GM23338 (cell line): ENCODE measurements at places on chromosomes 4 and X.

GRCh38 chr4:138555584-138555983, 313.4 kb upstream of the SLC7A11 start:
- peak; percentile 68 for DNase-seq

- no peak for DNase-seq
Observed at GRCh38 chr4:27000122-27000521, 139.5 kb downstream of the STIM2 start.

- peak; percentile 51 for DNase-seq
Observed at GRCh38 chrX:14598330-14598729, 69.0 kb downstream of the GLRA2 start.

- no peak for DNase-seq
Observed at GRCh38 chrX:48573690-48574269, 504 bp upstream of the RBM3 start.

DNA sequence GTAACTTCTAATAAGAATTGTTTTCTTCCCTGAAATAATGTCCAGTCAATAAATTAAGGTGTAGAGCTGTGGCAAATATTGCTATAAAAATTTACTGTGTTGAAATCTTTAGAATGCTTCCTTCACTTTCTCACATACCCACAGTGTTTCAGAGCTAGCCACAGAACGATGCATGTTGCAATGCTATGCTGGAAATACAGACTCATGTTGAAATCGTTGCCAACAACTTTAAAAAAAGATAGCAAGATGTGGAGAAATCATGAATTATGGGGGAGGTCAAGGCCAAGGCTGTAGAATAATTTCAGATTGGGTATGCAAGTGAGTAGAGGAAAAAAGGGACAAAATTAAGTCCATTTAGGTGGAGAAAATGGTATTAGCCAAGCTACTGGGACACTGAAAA, 204.8 kb downstream of the VEGFC start:
- no peak for DNase-seq

GRCh38 chrX:134780908-134781307, 122.6 kb upstream of the PLAC1 start:
- DNase-seq, result no peak

DNA sequence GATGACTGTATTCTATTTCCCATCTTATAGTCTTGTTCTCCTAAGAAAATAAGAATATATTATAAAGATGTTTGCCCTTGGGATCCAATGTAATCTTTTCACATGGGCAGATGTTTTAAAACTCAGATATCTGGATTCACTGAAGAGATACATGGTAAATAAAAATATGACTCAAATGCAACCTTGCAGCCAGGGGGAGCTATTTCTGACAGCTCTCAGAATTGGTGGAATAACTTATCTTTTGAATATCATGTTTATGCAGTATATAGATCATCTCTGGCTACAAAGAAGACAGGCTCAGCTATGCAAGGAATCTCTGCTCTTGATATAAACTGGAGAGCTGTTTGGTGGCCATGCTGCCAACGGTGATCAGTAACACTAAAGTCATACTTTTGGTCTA, 274.7 kb downstream of the GLUD2 start:
- no peak for DNase-seq

DNA sequence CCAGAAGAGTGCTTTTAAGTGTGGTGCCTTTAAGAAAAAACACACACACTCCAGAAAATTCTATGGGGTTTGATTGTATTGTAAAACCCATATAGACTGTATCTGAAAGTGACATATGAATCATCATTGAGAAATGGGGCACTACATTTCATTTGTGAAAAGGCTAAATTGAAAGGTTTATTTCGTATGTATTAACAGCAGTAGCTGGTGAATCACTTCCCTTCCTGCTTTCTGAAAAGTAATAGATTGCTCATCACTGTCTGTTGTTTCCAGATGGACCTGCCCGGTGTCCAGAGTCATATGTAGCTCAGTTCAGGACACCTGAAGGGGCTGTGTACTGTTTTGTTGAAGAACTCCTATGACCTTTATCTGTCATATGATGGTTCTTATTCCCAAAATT, 28.1 kb upstream of the HPRT1 start:
- no peak for DNase-seq

- DNase-seq, result no peak
Observed at GRCh38 chr4:41420541-41420940, 117.4 kb upstream of the LIMCH1 start.

GRCh38 chrX:51215266-51215665, 117.4 kb upstream of the NUDT10 start:
- peak; percentile 49 for DNase-seq

- DNase-seq, result peak; percentile 44
Observed at GRCh38 chrX:55057675-55058249, 17.1 kb upstream of the PAGE2B start.

- DNase-seq, result peak; percentile 19
Observed at GRCh38 chr4:163679189-163679588, 184.7 kb downstream of the TMA16 start.
